Caudate nucleus (tissue), 63 donors: ENCODE measurements at places on chromosomes 7 and 10.

GRCh38 chr10:97018251-97019212 is 167.2 kb downstream of the SLIT1 start:
- no peak for DNase-seq

DNA sequence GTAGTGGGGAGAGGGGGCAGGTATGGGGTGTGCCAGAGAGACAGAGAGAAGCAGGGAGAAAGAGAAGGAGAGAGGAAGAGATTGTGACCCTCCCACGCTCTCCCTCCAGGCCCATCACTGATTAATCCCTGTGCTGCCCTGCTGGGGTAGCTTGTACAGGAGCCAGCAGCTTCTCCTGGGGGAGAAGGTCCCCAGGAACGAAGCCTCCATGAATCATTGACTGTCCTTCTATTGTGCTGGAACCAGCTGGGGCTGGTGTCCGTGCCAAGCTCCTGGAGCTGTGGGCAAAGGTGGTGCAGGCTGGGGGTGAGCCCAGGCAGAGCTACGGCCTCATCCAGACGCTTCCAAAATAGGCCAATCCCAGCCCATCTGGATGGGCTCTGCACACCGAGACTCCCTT is 20.9 kb downstream of the AQP1 start:
- DNase-seq, result no peak

- DNase-seq, result no peak
Observed at GRCh38 chr10:71088054-71088453, 124.3 kb upstream of the UNC5B start.

DNA sequence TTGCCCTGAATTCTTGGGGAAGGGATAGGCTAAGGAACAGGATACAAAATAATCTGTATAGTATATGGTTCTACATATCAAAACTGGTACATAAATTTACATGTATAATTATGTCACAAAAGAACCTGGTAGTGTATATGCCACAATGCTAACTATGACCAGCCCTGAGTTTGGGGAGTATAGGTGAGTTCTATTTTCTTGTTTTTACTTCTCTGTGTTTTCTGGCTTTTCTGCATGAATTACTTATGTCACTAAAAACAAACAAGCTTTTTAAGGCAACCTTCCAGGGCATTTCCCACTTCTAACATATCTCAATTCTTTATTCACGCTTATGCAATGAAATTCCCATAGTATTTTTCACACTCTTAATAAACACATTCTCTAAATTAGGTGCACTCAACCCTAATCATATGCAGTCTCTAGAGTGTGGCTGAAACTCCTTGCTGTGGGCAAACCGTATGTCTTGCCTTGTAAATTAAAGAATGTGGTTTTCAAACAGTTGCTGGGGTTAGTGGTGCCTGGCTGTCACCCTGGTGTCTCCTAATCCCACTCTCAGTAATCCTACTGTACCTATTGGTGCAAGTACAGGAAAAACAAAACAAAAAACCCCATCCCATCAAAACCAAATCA is 14.0 kb upstream of the INSIG1 start:
- DNase-seq, result no peak

GRCh38 chr10:87095236-87095945 is 385 bp downstream of the SHLD2 start:
- peak; percentile 77 for DNase-seq

GRCh38 chr7:137025469-137026175 is 157.2 kb downstream of the CHRM2 start:
- DNase-seq, result no peak

- DNase-seq, result no peak
Observed at GRCh38 chr10:62017491-62017870, 116.0 kb downstream of the ARID5B start.

GRCh38 chr7:116258734-116259133 is 48.4 kb downstream of the TES start:
- DNase-seq, result peak; percentile 16

DNA sequence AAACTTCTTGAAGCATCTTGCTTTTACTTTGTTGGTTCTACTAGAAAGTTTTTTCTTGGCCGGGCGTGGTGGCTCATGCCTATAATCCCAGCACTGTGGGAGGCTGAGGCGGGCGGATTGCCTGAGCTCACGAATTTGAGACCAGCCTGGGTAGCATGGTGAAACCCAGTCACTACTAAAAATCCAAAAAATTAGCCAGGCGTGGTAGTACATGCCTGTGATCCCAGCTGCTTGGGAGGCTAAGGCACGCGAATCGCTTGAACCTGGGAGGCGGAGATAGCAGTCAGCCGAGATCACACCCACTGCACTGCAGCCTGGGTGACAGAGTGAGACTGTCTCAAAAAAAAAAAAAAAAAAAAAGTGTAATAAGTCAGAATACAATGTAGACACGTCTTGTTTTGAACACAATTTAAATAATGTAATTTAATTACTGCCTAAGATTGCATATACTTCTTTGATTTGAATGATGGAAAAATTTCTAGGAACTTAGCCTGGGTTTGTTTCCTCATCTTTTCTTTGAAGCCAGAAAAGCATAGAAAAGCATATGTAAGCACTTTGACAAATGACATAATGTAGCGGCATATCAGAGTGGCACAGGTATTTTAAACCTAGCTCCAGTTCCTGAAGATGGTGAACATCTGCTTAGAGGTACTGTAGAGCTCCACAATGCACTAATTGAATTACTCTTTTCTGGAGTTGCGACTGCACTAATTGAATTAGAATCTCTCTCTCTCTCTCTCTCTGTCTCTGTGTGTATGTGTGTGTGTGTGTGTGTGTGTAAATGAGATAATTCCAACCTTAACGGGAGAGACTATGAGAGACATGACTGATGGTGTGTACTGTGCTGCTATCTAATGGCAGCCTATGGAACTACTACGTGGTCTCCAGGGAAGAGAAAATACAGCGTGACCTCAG is 87.8 kb downstream of the BTRC start:
- no peak for DNase-seq

GRCh38 chr7:18496341-18496700 is 772 bp downstream of the HDAC9 start:
- no peak for DNase-seq

GRCh38 chr10:9577746-9578145 is 1439.9 kb upstream of the CELF2 start:
- no peak for DNase-seq

GRCh38 chr7:43204081-43204480 is 91.6 kb downstream of the HECW1 start:
- no peak for DNase-seq

DNA sequence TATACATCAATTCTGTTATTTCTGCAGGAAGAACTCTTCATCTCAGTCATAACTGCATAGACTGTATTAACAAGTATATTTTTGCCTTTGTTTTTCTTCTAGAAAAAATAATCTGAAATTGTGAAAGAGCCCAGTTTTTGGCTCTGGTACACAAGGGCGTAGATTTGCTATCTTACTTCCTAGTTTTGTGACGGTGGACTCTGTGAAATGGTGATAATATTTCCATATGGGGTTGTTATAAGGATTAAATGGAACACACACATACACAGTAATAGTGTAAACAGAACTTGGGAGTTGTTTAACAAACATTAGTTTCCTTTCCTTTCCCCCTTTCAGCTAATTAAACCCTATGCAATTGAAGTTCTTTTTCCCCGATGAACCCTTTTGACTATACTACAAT is 108.7 kb downstream of the MKLN1 start:
- DNase-seq, result no peak

DNA sequence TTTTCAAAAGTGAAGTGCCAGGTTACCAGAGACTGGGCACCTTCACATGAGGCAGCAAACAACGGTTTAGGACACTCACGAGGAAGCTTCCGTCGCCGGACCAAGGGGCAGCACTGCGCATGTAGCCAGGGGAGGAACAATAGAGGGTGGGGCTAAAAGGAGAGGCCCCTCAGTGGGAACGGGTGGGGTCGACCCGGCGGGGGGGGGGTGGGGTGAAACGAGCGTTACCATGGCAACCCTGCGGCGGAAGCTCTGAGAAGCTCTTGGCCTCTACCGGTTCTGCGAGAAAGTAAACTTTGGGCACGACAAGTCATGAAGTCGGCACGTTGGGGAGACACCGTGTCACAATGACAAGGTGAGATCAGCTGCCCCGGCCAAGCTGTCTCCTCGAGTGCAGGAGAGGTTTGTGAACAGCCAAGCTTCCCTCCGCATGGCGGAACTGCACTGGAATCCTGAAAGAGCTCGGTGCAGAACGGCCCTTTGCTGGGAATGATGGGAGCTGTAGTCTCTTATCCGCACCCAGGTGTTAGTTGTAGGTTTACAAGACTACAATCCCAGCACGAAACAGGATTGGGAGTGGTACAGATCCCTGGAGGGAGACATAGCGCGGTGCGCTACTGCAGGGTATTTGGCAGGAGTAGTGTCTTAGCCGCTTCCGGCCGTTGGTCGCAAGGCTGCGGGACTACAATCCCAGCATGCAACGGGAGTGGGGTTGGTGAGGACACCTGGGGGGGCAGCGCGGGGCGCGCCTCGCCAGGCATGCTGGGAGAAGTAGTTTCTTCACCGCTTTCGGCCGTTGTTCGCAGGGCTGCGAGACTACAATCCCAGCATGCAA is 72.8 kb upstream of the ZNF722 start:
- DNase-seq, result peak; percentile 87

DNA sequence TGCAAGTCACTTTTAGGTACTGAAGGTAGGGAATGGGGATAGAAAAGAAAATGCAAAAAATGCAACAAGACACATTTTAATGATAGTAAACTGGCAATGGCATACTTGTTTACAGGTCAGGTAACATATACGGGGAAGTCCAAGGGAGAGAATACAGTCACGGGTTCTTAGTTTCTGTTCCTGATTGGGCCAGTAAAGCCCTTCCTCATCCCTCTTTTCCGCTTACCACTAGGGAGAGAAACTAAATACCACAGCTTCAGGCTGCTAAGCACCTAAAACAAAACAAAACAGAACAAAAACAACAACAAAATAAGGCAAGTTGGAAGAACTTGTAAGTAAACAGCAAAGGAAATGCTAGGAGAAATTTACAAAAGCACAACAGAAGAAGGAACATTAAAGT is 65.2 kb upstream of the OGDHL start:
- DNase-seq, result no peak

GRCh38 chr10:127694580-127695193 is 42.3 kb upstream of the FOXI2 start:
- no peak for DNase-seq

DNA sequence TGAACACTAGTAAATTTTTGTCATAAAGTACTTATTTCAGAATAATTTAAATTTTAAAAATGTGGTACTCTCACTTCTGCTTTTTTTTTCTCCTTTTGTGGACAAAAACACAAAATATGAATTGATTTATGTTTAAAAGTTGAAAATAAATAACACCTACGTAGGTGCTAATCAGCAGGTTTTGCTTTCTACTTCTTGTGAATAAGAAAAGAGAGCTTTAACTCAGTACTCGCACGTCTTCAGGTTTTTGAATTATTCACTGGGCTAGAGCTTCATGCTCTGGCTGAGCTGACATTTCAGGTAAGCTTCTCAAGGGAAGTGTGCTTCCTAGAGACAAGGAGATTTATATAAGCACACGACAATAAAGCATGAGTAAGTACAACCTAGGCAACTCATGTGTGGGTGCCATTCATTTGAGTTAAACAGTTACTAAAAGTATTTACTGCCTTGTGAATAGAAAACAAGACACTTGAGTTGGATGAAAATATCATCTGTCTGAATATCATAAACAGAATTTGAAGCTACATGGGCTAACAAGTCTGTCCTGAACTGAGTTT is 190.0 kb upstream of the POT1 start:
- no peak for DNase-seq

DNA sequence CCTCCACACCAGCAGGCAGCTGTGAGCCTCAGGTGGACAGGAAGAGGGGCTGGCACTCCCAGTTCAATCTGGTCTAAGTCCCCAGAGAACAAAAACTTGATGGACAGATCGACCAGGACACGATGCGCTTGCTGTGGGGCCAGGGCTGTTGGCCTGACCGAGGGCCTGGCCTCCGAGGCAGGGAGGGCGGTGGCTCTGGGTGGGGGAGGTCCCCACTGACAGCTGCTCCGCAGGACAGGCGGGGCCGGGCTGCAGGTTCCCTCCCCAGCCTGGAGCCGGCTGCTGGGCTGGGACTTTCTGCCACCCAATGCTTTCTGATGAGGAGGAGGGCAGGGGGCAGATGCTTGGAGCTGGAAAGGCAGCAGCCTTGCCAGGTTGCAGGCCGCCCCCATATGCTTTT is 37.4 kb upstream of the ADGRA1 start:
- no peak for DNase-seq

GRCh38 chr10:88113232-88113631 is 249.8 kb downstream of the PTEN start:
- DNase-seq, result no peak

- DNase-seq, result no peak
Observed at GRCh38 chr7:118757066-118757465, 532.6 kb downstream of the ANKRD7 start.

GRCh38 chr7:151086802-151087244 is 548 bp downstream of the AGAP3 start:
- no peak for DNase-seq

DNA sequence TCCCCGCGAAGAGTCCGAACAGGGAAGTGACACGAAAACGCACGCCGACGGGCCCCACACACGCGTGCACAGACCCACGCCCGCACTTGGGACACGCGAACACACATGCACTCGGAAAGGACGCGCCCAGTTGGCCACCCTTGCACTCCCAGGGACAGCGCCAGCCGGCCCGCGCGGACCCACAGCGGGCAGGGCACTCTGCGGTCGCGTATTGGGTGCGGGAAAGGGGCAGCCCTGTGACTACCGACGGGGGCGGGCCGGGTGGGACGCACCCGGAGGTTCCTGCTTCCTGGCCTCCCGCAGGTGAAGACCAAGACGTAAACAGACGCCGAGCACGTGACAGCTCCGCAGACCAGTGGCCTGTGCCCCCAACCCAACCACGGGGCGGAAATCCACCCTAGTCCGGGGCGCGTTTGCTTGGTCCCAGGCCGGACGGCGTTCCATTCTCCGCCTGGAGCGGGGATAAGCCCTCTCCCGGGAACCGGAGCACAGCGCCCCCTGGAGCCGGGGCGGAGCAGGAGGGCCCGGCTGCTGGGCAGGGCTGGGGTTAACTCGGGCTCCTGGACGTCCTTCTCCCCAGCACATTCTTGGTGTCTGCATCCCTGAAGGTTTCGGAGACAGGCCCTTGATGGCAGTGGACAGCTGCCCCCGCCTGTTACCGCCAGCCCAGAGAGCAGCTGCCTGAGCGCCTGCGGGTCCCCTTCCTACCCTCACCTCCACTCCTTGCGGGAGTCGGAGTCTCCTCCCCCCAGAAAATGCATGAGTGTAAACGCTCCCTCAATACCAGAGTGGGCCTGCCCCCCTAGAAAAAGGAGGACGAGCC is 2.0 kb upstream of the LZTS2 start:
- peak; percentile 55 for DNase-seq

DNA sequence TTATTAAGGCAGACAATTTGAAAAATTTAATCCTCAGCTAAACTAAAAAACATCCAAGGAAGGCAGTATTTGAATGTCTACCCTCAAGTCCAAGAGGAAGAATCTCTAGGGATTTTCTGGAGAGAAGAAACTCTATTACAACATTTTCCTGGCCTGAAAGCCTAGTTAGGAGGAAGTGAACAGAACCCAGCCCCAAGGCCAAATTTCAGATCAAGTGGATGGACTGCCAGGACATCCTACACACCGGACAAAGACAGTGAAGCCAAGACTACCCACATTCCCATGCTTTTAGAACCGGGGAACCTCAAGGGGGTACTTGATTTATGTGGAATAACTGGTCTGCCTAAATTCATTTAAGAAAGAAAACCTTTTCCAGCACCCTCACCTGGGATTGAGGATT is 108.9 kb upstream of the MEOX2 start:
- no peak for DNase-seq
